Forelimb muscle (tissue), 1 donor: ENCODE measurements at places on chromosomes 7 and 10.

- DNase-seq = no peak
Observed at GRCh38 chr10:78471723-78472550, 438.3 kb downstream of the RPS24 start.

GRCh38 chr7:142595816-142596516, 153.3 kb upstream of the PRSS1 start:
- DNase-seq = no peak

DNA sequence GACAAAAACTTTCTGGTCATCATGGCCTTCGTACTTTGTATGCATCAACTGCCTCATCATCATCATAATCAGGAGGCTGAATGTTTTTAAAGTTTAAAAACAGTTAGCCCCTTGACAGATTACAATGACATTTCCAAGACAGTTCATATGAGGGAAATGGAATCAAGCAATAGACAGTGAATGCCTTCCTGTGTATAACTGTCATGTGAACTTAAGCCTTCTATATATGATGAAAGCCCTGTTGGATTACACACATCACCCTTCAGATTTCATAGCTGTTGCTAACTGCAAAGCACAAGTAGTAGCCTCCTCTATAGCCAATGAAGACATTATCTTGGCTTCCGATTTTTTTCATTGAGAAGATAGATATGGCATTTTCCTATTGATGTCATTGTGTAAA, 154.0 kb downstream of the PLXDC2 start:
- DNase-seq = no peak

- no peak for DNase-seq
Observed at GRCh38 chr10:12797471-12798262, 203.8 kb downstream of the CCDC3 start.

DNA sequence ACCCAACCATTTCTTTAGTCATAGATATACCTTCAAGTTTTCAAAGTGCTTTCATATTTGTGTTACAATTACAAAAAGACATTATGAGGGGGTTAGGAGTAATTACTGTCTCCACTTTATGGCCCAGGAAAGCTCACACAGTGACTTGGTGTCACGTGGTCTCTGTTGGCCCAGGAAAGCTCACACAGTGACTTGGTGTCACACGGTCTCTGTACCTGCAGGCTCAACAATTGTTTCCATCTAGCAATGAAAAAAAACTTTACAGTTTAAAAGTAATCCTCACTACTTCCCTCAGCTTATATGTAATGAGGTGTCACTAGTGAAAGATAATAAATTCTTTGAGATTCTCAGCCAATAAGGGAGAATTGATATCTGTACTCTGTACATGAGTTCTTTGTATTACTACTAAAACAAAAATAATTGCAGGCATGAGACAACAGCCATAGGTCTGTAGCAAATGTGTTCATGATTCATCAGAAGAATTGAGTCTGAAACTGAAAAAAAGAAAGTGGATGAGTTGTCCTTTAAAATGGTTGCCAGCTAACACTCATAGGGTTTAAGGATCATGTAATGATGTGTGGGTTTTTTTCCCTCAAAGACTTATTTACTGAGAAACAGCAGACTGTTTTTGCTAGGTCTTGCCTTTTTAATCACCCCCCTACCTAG, 10.9 kb downstream of the OGDH start:
- no peak for DNase-seq

DNA sequence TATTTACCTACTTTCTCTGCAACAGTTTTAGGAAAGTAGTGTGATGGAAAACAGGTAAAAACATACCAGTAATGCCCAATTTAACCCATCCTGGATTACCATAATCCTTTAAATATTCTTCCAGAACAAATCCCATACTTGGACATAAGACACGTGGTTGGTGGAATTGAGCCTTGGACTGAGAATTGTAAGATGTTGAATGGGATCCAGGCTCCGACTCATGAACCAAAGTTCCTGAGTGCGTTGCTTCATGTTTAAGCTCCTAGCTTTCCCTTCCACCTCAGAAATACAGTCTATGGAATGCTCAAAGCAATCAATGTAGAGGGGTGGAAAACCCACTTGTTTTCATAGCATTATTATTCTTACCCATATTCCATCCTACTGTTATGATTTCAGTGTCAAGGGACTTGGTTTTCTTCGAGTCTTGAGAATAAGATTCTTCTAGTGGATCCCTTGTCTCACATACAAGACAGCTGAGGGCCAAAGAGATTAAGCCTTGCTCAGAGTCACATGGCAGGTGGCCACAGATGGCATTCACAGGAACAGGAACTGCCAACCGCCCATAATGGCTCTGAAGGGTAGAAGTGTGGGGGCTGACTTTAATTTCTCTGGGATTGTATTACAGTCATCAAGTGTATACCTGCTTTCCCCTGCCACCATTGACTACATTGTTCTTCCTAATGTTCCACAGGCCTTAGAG, 171.2 kb downstream of the GFRA1 start:
- DNase-seq = no peak

GRCh38 chr7:143120691-143121405, 11.0 kb upstream of the PIP start:
- DNase-seq = no peak

- DNase-seq = no peak
Observed at GRCh38 chr7:128121711-128122530, 90.7 kb upstream of the LRRC4 start.

DNA sequence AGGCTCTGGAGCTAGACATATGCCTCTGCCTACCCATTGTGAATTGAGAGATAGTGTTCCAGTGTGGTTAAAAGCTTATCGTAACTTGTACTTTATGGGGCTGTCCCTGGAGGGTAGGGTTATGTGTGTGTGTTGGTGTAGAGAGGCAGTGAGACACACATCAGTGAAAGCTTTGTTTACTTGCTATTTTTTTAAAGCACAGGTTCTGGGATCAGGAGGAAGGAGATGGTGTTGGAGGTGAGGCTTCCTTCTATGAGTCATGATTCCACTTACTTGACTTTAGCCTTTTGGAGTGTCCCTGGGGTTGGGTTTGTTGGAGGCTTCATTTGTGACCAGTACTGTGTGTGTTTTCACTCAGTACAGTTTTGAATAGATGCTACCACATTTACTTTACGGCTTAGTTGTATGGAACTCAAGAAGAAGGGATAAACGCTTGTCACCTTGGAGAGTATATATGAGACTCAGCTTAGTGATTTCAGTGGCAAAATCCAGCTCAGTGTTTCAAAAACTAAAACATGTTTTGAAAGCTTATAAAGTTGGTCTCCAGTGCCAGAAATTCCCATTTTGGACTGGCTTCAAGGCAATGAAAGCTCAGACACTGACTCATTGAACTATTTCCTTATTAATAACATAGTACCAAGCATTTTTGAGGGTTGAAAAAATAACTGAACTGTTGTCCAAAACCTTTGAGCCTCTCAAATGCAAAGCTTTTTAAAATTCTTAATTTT, 106.2 kb downstream of the PLXDC2 start:
- no peak for DNase-seq

DNA sequence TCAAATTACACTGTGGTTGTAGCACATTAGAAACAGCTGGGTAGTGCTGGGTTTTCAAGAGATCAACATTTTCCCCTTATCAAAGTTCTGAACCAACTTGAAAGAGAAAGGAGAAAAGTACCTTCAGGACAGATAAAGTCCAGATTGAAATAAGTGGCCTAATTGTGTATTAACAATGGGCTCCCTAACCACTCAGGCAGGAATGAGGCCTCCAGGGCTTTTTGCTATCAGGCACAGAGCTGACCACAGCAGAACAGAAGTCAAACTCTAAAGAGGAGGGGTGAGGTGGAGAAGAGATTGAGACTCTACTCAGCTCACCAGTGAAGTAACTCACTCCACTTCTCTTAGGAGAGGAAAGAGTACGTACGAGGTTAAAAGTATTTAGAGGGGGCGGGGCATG, 394.1 kb upstream of the PHF14 start:
- no peak for DNase-seq

- no peak for DNase-seq
Observed at GRCh38 chr10:85735997-85736396, 630.6 kb downstream of the GRID1 start.

- DNase-seq = no peak
Observed at GRCh38 chr7:30469303-30469702, 9.3 kb downstream of the NOD1 start.

DNA sequence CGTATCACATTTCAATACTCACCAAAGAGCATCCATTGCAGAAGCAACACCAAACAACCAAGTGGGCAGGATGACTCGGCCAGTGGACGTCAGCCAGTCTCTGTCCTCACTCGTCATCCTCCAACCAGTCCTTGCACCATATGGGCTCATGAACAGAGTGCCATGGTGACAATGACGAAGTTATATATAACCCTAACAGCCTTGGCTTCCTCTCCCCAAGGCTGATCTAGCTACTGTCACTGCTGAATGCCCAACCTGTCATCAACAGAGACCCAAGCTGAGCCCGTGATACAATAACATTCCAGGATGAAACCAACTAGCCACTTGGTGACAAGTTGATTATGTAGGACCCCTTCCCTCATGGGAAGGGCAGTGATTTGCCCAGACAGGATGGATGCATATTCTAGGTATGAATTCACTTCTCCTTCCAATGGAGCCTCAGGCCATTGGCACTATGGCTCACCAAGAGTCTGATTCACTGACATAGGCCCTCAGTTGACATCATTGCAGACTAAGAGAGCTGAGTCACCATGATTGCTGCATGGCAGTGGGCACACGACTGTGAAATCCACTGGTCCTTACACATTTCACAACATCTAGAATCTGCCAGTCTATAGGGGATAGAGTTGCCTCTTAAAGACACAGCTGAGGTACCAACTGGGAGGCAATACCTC, 26.3 kb upstream of the PPIF start:
- no peak for DNase-seq

DNA sequence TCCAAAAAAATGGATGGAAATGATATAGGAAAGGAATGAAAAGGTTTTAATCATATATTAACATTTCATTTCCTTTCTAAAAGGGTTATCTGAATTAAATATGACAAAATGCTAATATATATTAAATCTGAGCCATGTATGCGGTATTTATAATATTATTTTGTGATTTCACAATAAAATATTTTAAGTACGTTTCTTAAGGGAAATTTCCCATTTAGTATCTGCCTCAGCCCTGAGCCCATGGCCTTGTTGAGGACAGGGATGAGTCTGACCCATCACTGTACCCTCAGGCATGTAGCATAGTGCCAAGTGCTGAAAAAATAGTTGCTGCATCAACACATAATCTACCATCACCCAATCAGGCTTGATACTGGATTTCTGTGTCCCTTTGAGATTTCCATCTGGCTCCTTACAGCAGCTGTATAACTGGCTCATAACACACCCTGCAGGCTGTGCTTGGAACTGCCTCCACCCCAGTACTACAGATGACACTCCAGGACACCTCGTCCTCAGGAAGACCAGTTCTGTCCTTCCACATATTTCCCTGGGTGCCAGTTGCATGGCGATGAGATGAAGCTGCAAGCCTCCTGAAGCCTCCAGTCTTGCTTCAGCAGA, 59.4 kb upstream of the ASAH2 start:
- DNase-seq = no peak

GRCh38 chr10:4678023-4678950, 147.7 kb upstream of the AKR1E2 start:
- no peak for DNase-seq

GRCh38 chr10:9602998-9603397, 1414.7 kb upstream of the CELF2 start:
- DNase-seq = no peak

DNA sequence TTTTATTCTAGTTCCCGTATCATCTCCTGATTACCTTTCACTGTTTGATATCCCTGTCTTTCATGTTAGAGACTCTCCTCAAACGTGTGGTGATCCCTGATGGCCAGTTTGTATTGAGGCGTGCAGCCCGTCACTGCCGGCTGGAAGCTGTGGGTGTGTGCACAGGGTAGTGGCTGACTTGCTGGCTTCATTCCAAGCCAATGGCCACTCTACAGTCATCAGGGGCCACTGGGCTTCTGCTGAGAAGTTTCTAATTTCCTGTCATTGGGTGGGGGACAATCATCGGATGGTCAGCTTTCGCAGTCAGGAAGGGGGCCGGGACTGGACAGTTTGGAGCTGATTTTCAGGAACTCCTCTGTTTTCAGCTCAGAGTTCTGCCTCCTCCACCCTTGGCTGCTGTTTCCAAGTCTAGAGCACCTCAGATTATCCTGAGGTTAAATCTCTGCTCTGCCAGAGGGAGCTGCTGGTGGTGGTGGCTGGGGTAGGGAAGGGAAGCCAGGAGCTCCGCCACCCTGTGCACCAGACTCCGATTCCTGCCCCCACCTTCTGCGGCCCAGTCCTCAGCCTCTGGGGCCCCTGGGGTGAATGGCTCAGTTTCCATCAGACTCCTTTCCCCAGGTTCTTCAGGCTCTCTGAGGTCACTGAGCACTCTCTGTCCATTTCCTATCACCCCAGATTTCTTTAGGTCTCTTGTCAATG, 34.9 kb downstream of the BAIAP2L1 start:
- DNase-seq = no peak

GRCh38 chr7:30493228-30493627, 11.4 kb downstream of the GGCT start:
- DNase-seq = no peak

DNA sequence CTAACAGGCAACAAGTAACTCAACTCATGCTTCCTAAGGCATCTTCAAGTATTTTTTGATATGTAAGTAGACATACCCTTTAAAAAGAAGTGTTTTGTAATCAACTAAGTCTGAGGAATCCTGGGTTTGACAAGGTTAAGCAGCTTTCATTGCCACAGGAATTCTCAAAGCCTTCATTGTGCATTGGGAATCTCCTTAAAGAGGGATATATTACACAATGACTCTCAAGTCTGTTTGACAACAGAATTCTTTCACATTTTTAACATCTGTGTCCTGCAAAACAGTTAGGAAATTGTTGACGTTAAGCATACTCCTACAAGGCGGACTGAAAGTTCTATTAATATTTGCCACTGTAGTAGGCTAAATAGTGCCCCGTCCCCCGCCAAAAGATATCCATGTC, 71.4 kb downstream of the SGMS1 start:
- DNase-seq = no peak

GRCh38 chr10:88110355-88110754, 246.9 kb downstream of the PTEN start:
- DNase-seq = no peak

- DNase-seq = no peak
Observed at GRCh38 chr7:32658034-32658433, 162.7 kb downstream of the AVL9 start.

DNA sequence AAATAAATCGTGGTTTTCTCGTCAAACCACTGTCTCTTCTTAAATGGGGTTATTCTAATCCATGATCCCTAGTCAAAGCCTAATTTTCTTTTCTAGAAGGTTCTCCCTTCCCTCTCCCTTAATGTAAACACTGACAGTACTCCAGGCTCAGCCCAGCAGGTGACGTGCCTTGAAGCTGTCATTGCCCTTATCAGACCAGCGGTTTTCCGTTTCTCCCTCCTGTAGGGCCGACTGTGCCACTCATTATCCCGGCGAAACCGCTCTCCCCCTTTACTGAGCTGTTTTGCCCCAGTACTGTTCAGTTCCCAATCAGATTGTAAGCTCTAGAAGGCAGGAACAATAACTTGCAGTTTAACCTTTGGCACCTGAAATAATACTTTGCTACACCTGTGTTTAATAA, 153.5 kb upstream of the RHEB start:
- no peak for DNase-seq

GRCh38 chr10:129972966-129973673, 9.0 kb upstream of the EBF3 start:
- no peak for DNase-seq

GRCh38 chr7:17526621-17527020, 228.2 kb downstream of the AHR start:
- no peak for DNase-seq
